ENCODE measurements at places on chromosomes 6 and 20. TPM values are rescaled to one million over a fixed set of nuclear protein-coding genes. Genes with fewer than 3 reads are reported as not detected.
A peak's percentile ranks its signal among the peaks of the same experiment; 100 is the strongest.

The LRRN4 gene
- not detected for polyA plus RNA-seq

The RNF144B gene
- polyA plus RNA-seq, result 1.9 TPM

The TRIM31 gene
- polyA plus RNA-seq, result 41.6 TPM

DNA sequence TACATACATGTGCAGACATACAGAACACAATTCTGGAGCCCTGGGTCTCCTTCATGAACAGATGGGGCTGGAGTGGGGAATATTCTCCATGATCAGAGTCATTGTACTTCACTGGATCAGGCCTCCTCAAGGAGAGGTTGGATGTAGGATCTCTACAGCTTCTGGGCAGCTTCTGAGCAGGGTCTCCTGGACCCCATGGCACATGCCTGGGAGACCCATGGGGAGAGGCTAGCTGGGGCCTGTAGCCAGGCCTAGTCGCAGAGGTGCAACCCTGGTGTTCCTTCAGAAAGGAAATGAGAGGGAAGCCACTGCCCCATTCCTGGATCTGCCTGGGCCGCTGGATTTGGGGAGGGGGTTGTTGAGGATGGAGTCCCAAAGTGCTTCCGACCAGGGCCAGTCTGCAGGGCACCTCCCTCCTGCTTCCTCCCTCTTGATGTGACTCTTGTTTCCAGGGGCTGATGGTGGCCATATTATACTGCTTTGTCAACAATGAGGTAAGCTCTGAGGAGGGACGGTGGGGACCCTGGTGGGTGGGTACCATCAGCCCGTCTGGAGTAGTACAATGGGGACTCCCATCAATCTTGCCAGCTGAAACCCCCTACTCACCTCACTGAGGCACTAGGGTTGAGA, 31.8 kb downstream of the GLP1R start:
- DNase-seq, result no peak

DNA sequence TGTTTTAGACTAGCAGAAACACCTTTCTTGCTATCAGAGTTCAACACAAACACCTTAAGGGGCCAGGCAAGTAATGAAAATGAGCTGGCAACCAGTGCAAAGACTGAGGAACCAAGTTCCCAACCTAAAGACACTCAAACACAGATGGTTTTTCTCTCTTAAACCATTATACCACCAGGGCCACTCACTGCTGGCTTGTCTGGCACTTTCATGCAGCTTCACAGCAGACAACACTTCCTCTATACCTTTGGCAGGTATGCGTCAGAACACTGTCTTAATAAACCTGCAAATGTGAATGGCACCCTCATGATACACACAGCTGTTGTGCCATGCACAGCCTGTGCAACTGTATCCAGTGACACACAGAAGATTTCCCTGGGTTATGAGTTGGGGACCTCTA, 41.6 kb downstream of the NFATC2 start:
- peak; percentile 29 for DNase-seq

The SLC17A5 gene
- 5.4 TPM for polyA plus RNA-seq

DNA sequence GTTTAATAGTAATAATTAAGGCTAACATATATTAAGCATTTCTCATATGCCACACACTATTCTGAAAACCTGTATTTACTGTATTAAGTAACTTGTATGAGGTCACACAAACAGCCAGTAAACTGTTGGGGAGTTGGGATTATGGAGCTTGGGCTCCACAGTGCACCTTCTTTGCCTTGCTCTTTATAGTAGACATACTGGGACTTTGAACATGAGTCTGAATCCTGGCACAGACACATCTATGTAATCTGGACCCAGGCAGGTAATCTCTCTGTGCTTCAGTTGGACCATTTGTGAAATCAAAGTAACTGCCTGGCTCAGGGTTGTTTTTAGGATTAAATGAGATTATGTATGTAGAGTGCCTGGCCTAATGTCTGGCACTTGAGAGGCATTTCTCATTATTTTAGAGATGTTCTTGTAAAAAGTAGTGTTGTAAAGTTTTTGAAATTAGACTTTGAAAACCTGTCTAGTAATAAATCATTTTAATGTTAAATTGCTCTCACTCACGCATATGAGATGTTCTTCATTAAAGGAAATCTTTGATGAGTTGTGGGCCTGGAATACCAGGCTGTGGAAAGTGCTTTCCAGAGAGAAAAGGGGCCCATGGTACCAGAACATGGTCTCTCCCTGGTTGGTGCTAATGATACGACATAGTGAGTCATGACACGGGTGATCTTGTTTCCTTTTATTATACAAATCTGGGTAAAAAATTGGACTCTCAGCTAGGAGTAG, 34.3 kb downstream of the LRRC1 start:
- DNase-seq, result peak; percentile 37

GRCh38 chr6:105431226-105431625, 28.3 kb upstream of the PREP start:
- DNase-seq, result peak; percentile 55

Data from small intestine (tissue), 16 donors.